ENCODE measurements at places on chromosomes 1 and 21. TPM values are rescaled to one million over a fixed set of nuclear protein-coding genes. Genes with fewer than 3 reads are reported as not detected.

DNA sequence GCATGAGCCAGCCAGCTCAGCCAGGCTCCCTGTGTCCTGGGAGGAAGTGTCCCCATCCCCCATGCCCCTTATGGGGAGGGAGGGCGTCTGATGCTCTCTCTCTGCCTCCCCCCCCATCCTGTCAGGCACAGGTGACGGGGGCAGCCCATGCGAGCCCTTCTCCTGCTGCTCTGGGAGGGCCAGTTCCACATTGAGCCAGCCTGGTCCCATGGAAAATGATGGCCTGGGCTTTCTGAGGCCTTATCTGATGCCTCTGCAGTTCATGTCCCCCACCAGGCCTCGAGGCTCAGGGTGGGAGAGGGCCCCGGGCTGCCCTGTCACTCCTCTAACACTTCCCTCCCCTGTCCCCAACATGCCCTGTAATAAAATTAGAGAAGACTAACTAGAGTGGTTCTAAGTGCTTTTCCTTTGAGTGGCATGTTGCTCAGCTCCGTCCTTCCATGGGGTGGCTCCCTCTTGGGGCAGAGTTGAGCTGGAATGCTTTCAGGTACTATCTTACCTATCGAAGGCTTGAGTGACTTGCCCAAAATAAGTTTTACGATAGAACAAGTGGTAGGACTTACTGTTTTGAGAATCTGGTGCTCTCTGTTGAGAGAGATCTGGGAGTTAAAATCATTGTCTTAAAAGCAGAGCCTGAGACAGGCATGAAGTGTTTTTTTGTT, 1.8 kb upstream of the MTFR1L start:
- DNase-seq, result no peak
- peak overlapping the region; percentile 86 for H3K4me3 ChIP-seq
- H3K27me3 ChIP-seq, result no peaks in the 10 kb centered on the region
- peak overlapping the region; percentile 73 for H3K27ac ChIP-seq
- peaks cover 9% of the 10 kb centered on the region for H3K36me3 ChIP-seq

DNA sequence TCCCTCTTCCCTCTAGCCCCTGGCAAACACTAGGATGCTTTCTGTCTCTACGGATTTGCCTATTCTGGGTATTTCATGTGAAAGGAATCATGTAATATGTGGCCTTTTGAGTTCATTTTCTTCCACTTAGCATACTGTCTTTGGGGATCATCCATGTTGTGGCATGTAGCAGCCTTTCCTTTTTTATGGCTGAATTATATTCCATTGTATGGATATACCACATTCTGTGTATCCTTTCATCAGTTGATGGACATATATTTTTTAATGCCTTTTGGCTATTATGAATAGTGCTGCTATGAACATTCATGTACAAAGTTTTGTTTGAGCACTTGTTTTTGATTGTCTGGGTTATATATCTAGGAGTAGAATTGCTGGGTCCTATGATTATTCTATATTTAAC, 258.4 kb upstream of the CSF3R start:
- no peaks in the 10 kb centered on the region for H3K4me1 ChIP-seq
- no peaks in the 10 kb centered on the region for H3K36me3 ChIP-seq
- DNase-seq, result no peak
- peaks cover 31% of the 10 kb centered on the region for H3K27me3 ChIP-seq
- H3K4me3 ChIP-seq, result no peak overlapping the region

Gene TENT5C
- 4.2 TPM for total RNA-seq

Gene ZBTB8A
- 0.24 TPM for total RNA-seq

- H3K27me3 ChIP-seq, result peaks cover 16% of the 10 kb centered on the region
- no peak overlapping the region for H3K4me3 ChIP-seq
- no peaks in the 10 kb centered on the region for H3K36me3 ChIP-seq
- H3K4me1 ChIP-seq, result no peaks in the 10 kb centered on the region
- DNase-seq, result no peak
- H3K27ac ChIP-seq, result no peak overlapping the region
These were observed 23.9 kb upstream of the KCTD3 start for GRCh38 chr1:215543191-215543606.

DNA sequence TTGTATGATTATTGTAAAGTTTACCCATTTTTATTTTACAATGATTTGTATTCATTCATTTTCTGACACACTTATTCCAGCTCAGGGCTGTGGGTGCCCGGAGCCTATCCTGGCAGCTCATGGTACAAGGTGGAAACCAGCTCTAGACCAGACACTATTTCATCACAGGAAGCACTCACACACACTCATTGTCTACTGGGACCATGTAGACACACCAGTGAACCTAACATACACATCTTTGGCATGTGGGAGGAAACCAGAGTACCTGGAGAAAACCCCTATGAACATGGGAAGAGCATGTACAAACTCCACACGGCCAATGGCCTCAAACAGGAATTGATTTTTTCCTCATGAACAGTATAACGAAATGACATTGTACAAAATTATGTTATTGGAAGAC, 2.4 kb downstream of the DTL start:
- no peak overlapping the region for H3K27ac ChIP-seq
- H3K4me3 ChIP-seq, result peak overlapping the region; percentile 98
- peaks cover 4% of the 10 kb centered on the region for H3K27me3 ChIP-seq
- DNase-seq, result no peak
- H3K4me1 ChIP-seq, result peaks cover 42% of the 10 kb centered on the region
- peaks cover 70% of the 10 kb centered on the region for H3K36me3 ChIP-seq

DNA sequence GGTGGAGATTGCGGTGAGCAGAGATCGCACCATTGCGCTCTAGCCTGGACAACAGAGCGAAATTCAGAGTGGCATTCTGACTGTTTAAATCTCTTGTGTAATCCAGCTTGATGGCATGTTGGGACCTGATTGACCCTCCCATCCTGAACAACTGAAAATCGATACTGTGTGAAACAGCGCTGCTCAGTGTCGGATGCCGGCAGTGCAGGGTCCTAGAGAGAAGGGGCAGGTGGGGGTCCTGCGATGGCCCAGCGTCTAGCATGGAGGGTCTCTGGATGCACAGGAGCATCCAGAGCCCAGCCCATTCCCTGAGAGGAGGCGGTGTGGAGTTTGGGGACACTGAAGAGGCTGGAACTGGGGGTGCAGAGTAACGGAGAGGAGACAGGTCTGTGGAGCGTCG, 15.8 kb downstream of the AGT start:
- H3K4me1 ChIP-seq, result no peaks in the 10 kb centered on the region
- no peak for DNase-seq
- H3K27me3 ChIP-seq, result no peaks in the 10 kb centered on the region
- no peak overlapping the region for H3K27ac ChIP-seq
- H3K36me3 ChIP-seq, result no peaks in the 10 kb centered on the region

- DNase-seq, result no peak
- no peak overlapping the region for H3K4me3 ChIP-seq
- H3K27ac ChIP-seq, result no peak overlapping the region
These were observed 122.0 kb downstream of the CLIC6 start for GRCh38 chr21:34790834-34791233.

Gene TTC39A
- not detected for total RNA-seq

Gene KRTAP7-1
- not detected for total RNA-seq

DNA sequence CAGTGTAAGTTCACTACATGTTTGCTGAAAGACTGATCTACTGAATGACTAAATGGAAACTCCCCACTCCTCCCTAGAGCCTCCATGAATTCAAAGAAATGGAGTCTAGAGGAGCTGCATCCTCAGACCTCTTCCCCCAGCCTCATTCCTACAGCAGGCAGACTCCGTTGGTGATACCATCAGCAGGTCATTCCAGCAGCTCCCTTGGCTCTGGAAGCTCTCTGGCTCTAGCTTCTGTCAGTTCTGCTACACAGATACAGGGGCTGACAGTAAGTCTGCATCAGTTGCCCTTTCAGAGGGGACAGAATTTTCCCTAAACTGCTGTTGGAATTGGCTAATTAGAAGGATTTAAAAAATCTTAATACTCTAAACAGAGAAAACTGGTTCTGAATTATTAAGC, 31.7 kb upstream of the DMRTA2 start:
- no peak overlapping the region for H3K27ac ChIP-seq
- DNase-seq, result no peak
- peaks cover 8% of the 10 kb centered on the region for H3K36me3 ChIP-seq

DNA sequence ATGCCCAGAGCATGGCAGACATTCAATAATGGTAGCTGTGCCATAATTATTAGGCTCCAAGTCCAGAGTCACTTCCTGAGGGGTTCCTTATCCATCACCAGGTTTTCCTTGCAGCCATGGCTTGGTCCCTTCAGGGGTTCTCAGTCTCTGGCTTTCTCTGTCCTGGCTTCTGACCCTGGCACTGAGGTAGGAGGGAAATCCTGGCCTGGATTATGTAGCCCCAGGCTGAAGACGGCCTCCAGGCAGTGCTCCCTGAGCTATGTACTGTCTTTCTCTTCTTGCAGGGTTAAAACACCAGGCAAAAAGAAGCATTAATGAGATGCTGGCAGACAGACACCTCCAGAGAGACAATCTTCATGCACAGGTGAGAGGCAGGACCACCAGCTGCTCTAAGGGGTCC, 9.5 kb upstream of the PADI3 start:
- no peaks in the 10 kb centered on the region for H3K36me3 ChIP-seq
- H3K4me1 ChIP-seq, result no peaks in the 10 kb centered on the region
- H3K27ac ChIP-seq, result no peak overlapping the region
- DNase-seq, result peak; percentile 34

Gene OPTC
- not detected for total RNA-seq

Gene CLDN17
- not detected for total RNA-seq

DNA sequence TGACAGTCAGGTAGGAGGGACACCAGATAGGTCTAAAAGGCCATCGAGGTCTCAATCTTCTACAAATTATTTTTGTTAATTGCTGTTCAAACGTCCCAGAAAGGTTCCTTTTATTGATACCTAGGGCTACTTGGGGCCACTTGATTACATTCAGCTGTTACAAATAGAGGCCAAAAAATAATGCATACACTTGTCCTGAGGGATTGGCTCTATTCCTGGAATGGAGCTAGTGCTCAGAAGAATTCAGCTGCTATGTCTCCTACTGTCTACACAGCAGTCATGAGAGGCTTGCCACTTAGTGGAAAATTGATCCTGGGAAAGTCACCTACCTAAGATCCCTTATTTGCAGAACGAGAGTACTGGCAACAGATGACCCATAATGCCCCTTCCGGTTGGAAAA, 498.3 kb downstream of the ADGRL2 start:
- no peaks in the 10 kb centered on the region for H3K27me3 ChIP-seq
- H3K4me1 ChIP-seq, result no peaks in the 10 kb centered on the region
- H3K27ac ChIP-seq, result no peak overlapping the region
- no peak for DNase-seq
- H3K36me3 ChIP-seq, result no peaks in the 10 kb centered on the region

Gene CR1L
- total RNA-seq, result not detected

DNA sequence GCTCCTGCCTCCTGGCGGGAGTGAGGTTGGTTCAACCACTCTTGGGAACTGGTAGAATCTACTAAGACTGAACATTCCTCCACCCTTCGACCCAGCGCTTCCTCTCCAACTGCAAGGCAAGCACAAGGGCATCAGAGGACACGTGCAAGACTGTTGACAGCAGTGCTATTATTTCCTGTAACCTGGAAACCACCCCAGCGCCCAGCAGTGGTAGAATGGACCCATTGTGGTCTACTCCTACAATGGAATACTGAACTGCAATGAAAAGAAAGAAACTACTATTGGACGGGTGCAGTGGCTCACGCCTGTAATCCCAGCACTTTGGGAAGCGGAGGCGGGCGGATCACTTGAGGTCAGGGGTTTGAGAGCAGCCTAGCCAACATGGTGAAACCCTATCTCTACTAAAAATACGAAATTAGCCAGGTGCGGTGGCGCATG, 33.0 kb upstream of the TARDBP start:
- H3K27ac ChIP-seq, result no peak overlapping the region
- no peaks in the 10 kb centered on the region for H3K36me3 ChIP-seq
- no peak for DNase-seq
- H3K4me1 ChIP-seq, result no peaks in the 10 kb centered on the region

All from activated naive CD8-positive, alpha-beta T cell treated with anti-CD3 and anti-CD28 coated beads for 36 hours (primary cell).